HS-5 (cell line): ENCODE measurements at places on chromosomes 4 and X.

DNA sequence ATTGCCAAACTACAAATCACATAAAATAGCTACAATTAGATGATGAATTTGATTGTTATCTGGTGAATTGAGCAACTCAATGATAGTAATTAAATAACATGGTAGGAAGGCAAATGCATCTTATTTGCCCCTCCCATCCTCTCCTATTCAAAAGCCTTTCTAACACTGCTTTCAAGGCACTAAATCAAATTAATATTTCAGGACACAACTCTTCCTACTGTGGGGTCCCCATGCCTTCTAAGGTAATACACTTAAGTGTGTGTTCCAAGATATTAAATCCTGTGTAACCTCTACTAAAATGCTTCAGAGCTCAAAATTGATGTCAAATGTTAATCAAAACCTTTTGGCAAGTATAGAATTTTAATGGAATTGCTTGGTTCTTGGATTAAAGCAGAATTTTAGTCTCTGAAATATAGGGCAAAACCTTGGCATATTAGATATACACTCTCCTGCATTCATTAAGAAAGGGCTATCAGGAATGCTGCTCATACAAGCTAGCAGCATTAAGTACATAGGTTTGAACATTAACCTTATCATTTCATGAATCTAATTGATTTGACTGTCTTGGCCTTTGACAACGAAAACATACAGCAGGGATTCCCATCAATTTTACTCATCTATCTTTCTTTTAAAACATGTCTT is 371.8 kb upstream of the GALNTL6 start:
- DNase-seq = no peak

DNA sequence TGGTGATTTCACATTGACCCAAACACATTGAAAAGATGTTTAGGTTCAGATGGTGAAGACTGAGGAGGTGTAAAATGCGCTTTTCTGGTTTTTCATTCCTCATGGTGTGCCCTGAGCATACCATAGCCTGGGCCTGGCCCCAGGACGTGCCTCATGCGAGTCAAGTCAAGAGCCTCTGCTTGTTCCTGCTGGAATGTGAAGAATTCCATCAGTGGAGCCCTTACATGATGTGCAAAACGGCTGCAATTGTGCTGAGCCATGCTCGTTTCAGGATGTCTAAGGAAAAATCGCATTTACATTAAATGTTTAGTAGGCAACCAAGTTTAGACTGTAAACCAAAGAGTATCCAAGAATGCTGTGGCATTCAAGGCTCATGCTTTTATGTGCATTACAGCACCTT is 34.9 kb downstream of the GYG2 start:
- DNase-seq = no peak

GRCh38 chr4:158203436-158203835 is 6.8 kb upstream of the TMEM144 start:
- DNase-seq = no peak

GRCh38 chr4:55721651-55722050 is 85.6 kb upstream of the NMU start:
- DNase-seq = no peak

DNA sequence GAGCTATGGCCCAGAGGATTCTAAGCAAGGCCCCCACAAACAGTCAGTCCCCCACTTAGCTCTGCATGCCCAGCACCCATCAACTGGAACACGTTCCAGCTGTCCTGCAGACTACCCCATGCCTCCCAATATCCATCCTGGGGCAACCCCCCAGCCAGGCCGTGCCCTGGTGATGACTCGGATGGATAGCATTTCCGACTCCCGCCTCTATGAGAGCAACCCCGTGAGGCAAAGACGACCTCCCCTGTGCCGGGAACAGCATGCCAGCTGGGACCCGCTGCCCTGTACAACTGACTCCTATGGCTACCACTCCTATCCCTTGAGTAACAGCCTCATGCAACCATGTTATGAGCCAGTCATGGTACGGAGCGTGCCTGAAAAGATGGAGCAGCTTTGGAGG is 32.0 kb downstream of the LAS1L start:
- no peak for DNase-seq
